Activated CD8-positive, alpha-beta memory T cell treated with anti-CD3 and anti-CD28 coated beads, Interleukin-2, amount 10 ng/mL, durations not matched to agents 7 days and 5 days (primary cell): ENCODE measurements at places on chromosomes 5 and 9.

DNA sequence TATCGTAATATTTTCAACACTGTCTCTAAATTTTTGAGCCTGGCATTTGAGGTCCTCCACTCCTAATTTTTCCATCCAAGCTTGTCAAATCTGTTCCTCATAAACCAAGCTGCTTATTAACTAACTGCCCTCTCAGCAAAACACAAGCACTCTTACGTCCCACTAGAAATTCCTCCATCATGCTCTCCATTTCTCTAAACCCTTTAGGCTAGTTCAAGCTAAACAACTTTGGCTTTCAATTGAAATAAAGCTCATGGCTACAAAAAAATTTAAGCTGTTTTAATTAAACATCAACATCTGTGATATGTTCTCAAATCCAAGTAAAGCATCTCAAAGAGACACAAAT, 45.7 kb downstream of the RNF145 start:
- DNase-seq = no peak

GRCh38 chr5:102048940-102049339, 247.1 kb downstream of the SLCO4C1 start:
- DNase-seq = no peak

DNA sequence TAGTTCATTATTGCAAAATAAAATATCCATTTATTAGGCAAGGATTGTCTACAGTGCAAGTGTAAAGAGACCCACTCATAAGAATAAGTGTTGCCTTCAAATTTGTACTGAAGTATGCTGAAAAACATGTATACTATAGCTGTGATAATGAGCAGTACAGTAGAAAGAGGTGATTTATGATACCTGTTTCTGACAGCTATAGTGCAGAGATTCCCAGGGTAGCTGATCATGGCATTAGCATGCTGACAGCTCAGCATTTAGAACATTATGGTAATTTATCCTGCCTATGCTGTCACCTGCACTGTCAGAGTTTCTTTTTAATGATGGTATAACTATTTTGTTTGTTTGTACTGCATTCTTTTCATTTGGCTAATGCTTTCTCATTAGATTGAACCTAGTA, 177.6 kb upstream of the TLX3 start:
- DNase-seq = no peak

- DNase-seq = no peak
Measured at GRCh38 chr9:14203356-14204056, 110.4 kb downstream of the NFIB start.

DNA sequence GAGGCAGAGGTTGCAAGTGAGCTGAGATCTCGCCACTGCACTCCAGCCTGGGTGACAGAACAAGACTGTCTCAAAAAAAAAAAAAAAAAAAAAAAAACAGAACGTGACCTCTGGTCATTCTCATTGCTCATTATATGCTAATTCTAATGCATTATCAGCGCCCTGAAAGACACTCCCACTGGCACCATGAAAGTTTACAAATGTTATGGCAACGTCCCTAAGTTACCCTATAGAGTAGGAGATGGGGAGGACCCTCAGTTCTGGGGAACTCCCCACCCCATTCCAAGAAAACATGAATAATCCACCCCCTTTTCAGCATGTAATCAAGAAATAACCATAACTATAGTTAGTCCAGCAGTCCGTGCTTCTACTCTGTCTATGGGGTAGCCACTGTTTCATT, 48.9 kb upstream of the DENND4C start:
- DNase-seq = no peak

DNA sequence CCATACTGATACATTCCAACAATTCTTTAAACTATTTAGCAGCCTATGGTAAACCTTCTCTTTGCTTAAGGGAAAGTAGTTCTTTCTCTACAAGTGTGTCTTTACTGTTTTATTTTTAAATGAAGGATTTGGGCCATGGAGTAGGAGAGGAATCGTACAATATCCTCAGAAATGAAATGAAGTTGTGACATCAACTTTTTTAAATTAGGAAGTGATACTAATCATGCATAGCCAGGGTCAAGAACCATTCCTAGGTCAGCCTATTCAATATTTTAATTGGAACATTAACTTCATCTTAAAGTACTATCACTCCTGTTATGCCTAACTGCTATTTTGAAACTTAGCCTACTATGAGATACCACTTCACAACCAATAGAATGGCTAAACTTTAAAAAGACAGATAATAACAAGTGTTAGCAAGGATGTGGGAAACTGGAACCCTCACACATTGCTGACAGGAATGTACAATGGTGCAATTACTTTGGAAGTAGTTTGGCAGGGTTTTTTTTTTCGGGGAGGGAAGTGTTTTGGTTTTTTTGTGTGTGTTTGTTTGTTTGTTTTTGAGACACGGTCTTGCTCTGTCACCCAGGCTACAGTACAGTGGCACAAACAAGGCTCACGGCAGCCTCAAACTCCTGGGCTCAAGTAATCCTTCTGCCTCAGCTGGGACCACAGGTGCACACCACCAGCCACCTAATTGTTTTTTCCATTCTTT, 10.7 kb downstream of the AGTPBP1 start:
- no peak for DNase-seq

DNA sequence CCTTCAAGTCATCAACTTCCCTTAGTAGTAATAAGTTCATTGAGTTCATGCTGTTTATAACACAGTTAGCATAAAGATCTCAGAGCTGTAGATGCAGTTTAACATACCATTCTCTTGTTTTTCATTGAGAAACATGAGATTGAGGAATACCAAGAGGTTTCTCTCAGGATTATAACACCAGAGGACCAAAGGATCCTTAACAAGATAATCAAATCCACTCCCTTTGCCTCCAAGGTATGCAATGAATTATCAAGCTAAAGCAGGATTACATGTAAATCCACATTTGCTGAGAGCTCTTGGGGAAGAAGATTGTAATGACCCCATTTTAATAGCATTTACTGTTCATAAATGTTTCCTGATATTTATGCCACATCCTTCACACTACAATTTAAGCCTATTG, 35.1 kb upstream of the DAB2 start:
- no peak for DNase-seq

DNA sequence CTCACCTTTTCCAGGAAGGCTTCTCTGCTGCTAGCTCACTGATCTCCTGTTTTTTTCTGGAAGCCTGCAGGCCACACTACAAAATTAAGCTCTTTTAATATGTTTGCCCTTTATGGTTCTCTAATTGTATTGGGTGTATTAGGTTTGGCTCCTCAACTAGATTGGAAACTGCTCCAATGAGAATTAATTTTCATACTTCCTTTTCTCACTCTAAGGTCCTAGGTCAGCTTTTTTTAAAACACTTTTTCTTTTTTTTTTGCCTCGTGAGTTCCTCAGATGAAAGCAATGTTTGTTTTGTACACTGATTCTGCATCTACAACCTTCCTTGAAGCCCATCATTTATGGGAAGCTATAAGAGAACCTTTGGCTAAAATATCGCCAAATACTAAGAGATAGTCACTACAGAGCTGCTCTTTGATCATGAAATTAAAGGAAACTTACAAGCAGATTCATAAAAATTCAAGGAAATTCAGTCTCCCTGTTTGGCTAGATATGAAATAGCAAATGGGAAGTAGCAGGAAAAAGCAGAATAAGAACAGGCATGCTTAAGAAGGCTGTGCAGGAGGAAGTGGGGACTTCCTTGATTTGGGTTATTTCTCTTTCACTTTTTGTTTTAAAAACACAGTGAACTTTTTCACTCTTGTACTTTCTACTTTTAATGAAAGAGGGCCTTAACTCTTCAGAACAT, 55.2 kb upstream of the FYB1 start:
- DNase-seq = no peak

GRCh38 chr5:147963948-147964693, 57.8 kb upstream of the C5orf46 start:
- DNase-seq = no peak

GRCh38 chr5:42791151-42791550, 20.5 kb downstream of the SELENOP start:
- DNase-seq = no peak

GRCh38 chr9:131266266-131267229, 9.8 kb downstream of the FAM78A start:
- peak; percentile 64 for DNase-seq

DNA sequence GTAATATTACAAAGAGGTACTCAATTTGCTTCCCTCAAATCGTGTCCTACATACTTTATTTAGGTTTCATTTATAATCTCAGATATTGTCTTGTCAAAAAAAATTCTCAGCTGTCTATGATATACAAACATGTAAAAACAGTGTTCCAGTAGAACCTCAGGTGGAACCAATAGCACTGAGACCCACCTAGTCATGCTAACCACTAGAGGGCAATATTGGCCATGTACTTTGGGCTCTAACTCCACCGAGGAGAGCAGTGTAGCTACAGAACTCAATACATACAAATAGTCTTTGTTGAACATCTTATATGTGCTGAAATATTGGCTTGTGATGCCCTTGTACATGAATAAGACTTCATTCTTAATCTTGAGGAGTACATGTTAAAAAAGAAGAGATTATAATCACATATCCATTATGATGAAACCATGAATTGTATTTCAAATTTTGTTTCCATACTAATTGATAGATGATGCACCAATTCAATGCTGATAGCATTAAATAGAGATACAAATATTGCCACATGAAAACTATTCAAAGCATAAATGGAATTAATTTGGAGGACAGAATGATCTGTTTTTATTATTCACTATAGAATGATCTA, 71.2 kb upstream of the CNTLN start:
- no peak for DNase-seq

- no peak for DNase-seq
Measured at GRCh38 chr5:121304838-121305237, 546.8 kb upstream of the FTMT start.

DNA sequence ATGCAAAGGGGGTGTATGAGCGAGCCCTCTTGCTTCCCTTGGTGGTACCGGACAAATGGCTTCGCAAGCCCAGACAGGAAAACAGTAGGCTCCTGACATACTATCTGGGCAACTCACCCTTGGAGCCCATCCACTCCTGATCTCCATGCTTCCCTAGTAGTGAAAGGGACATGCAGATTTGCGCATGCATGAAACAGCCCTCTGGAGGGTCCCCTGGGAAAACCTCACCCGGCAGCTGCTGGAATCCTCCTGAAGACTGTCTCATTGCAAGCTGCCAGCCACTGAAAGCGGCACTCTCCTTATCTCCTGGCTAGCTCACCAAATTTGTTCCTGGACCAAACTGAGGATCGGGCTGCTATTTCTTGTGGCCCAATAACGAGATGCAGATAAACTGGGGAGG, 10.2 kb downstream of the ZNF169 start:
- no peak for DNase-seq

DNA sequence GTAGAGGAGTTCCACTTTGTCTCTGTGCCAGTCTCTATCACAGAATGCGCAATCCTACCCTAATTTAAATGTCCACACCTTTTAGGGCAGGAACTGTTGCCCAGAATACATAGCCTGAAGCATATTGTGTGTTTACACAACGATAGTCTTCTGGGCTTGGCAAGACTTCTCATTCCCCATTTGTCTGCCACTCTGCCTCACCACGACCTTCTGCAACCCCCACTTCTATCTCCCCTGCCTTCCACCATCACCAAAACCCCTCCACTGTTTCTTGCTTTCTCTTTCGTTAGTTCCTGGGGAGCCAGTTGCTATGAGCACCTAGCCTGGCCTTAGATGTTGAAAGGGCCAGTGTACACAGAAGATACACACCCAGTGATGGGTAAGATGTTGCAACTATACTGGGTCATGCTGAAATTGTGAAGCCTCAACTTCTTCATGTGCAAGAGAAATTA, 883 bp upstream of the RNF145 start:
- no peak for DNase-seq

GRCh38 chr5:130164966-130165365, 260.7 kb downstream of the CHSY3 start:
- DNase-seq = no peak

DNA sequence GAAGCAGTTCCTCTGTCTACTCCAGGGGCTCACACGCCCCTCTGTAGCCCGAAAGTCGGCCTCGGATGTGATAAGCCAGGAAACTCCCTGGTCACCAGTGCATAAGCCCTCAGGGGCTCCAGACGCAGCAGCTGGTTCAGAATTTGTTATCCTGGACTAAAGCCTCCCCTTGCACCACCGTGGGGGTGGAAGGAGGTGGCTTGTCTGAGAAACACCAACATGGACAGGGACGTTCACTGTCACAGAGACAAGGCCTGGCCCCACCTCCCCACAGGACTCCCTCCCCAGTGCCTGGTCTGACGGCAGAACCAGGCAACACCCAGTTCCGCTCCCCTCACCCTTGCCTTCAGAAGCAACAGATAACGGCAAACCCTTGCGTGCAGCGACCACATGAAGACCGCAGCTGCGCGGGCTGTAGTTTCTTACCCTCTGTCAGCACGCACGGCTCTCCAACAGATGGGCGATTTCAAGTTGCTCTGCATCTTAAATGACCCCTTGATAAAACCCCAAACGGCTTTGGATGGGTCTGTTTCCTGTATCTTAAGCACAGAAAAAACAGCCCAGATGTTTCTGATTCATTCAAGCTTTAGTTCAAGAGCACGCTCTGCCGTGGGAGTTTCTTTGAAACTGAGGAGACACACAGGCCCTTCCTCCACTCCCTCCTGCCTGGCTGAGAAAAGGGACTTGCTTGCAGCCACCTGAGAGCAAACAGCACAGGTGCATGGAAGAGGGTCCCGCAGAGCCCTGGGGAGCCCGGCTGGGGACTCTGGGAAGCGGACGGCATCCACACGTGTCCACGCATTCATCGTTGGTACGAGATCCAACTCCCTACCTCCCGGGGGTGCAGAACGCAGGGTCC, 44.7 kb upstream of the NKD2 start:
- DNase-seq = peak; percentile 89

DNA sequence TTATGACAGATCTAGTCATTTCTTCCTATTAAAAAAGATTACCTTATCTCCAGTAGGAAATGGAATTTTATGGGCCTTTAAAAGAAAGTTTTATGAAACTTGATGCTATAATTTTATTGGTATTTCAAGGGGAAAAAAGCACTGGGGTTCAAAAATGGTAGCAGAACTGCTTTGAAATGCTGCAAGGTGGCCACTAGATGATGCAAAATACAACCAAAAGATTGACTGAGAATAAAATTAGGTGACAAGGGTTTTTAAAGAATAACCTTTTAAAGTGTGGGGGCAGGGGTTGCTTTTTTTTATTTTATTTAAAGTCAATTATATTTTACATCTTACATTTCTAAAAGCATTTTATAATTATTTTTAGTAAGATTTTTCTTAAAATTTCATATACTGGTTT, 61.7 kb downstream of the KLF9 start:
- DNase-seq = no peak

DNA sequence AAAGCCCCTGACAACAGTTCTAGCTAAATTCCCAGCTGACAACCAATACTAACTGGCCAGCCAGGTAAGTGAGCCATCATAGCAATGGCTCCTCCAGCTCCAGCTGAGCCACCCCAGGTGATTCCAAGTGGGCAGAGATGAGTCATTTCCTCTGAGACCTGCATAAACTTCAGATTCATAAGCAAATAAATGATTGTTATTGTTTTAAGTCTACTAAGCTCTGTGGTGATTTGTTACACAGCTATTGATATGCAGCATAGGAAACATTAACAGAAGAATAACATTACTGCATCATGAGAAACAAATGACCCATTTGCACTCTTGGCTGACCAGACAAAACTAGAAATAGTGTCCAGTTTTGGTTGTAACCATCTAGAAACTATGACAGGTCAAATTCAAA, 60.3 kb downstream of the TTC39B start:
- no peak for DNase-seq
